ENCODE measurements at places on chromosomes 1 and 21.

GRCh38 chr1:234258071-234258470, 115.2 kb upstream of the COA6 start:
- no peak for DNase-seq

- no peak for DNase-seq
These were observed 105.0 kb downstream of the LEPR start for GRCh38 chr1:65525266-65526048.

DNA sequence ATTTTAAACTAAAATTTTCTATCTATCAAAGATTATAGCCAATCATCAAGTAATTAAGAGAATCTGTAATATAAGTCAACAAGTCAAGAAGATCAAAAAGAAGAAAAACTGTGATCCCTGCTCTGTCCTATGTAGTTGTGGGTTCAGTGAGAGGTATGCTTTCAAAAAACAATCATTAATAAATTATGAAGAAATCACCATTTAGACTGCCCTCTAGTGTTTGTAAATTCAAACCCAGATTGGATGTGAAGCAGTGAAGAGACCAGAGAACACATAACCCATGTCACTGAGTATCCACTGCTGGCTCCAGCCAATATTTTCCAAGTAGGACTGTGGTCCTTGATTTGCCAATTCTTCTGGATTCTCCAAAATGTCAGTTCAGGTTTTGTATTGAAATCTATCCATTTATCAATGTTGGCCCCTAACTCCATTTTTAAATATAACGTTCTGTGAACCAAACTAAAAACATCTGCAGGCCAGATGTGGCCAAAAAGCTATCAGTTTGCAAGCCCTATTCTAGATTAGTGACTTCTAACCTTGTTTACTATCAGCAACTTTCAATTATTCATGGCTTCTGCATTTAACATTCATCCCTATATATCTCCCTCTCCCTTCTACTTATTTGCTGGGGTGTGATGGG, 467.5 kb upstream of the CXADR start:
- no peak for DNase-seq

DNA sequence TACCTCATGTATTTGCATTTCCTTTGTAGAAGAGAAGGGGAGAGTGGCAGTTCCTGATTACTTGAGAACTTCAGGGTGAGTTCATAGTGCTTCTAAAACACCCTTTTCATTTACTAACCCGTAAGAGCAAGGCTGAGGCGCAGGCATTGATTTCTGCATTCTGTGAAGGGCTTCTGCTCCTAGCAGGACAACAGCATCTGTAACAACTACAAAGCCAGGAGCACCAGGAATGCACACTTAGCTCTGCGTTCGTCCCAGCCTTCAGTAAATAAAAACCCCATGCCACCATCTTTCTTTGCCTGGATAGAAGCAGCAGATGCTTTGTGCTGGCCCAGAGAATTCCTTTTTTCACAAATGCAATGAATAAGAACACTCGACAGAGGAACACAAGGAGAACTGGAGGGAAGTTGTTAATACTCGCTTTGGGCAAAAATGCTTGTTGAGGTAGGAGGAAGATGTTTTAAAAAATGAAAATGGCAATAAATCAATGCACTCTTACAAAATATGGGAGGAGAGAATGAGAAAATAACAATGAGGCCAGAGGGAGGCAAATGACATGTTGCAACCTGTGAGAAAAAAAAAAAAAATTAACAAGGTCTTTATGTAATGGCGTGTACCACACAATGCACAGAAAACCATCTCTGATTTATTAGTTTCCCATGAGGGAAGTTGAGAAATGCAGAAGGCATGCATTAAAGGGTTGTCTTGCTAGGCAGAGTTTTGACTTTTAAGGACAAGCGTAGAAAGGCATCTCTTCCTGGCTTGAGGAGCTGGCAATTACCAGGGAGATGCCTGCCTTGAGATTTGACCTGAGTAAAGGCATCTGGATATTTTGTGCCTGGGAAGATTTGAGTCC, 418.8 kb downstream of the DISC1 start:
- no peak for DNase-seq

GRCh38 chr1:191890433-191891088, 267.7 kb upstream of the RGS18 start:
- DNase-seq = no peak

DNA sequence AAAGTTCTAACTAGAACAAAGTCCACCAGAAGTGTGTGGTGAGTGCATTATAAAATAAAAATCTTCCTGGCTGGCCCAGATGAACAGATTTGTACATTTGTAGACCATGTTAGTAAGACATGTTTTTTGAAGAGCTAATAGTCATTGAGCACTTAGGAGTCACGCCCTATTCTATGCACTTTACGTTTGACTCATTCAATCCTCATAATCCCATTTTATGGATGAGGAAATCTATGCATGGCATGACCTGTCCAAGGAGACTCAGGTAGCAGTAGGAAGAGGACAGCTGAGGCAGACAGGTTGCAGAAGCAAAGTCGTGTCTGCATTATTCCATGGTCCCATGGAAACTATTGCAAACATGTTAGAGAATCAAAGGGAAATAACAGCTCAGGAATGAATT, 30.3 kb upstream of the LPAR3 start:
- no peak for DNase-seq

DNA sequence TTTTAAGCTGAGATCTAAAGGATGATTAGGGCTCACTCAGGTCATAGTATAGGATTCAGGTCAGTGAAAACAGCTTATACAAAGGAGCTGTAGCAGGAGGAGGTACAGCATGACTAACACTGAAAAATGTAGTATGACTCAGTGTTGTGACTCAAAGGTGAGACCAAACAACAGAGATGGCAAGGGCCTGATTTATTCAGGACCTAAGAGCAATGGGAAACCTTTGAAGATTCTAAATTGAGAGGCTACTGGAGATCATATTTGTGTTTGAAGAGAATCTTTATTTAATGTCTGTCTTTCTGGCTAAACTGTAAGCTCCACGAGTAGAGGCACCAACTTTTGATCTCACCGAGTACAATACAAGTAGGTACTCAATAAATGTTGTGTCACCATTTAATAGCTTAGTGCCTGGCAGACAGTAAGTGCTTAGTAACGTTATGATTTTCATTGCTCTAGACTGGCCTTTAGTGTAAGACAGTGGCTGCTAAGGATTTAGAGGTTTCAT, 43.5 kb downstream of the PRKAA2 start:
- no peak for DNase-seq

DNA sequence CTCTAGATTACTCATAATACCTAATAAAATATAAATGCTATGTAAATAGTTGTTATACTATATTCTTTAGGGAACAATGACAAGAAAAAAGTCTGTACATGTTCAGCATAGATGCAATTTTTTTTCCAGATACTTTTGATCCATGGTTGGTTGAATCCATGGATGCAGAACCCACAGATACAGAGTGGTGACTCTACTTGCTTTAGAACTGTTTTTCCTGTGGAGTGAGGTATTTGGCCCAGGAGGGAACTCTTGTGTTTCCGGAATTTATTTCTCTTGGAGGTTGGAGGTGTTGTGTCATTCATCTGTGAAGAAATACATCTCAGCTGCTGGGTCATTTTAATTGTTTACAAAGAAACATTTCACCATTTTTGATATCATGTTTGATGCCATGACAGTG, 28.7 kb downstream of the TMEM200B start:
- no peak for DNase-seq

DNA sequence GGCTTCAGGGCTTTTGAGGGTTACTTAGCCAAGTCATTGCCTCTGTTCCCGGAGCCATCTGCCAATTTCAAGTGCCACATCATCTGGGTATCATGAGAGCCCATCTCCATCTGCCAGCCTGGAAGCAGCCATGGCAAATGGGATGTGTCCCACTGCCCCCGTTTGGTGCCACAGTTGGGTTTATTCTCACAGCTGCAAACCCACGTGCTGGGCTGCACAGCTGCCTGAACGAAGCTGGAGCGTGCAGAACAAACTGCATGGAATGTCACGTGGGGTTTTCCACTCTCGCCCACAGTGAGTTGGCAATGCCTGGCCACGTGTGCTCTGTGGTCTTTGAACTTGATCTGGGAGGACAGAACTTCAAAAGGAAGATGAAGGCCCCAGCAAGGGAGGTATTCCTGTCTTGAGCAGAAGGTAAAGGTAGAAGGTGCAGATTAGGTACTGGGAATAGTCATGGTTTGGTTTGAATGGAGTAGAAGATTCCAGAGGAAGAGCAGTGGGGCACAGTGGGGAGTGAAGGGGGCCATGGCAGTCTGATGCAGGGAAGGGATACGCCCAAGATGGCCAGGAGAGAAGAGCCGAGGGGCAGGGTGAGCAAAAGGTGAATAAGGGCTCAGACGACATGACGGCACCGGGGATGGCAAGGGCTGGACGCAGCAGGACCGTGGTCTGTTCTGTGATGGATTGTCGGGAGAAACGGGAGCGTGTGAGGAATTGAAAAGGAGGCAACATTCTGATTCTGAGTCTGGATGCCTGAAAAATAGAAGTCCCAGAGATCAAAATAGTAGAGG, 222.0 kb downstream of the KAZN start:
- DNase-seq = no peak

DNA sequence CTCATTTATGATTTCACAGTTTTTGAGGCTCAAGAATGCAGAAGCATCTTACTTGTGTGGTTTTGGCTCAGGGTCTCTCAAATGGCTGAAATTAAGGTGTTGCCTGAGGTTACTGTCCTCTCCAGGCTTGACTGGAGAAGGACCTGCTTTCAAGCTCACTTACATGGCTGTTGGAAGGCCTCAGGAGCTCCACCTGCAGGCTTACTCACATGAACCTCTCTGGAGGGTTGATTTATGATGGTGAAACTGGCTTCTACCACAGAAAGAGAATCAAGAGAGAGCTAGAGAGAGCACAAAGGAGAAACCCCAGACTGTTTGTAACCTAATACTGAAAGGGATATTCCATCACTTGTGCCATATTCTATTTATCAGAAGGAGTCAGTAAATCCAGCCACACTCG, 6.2 kb upstream of the KCNK2 start:
- DNase-seq = no peak

DNA sequence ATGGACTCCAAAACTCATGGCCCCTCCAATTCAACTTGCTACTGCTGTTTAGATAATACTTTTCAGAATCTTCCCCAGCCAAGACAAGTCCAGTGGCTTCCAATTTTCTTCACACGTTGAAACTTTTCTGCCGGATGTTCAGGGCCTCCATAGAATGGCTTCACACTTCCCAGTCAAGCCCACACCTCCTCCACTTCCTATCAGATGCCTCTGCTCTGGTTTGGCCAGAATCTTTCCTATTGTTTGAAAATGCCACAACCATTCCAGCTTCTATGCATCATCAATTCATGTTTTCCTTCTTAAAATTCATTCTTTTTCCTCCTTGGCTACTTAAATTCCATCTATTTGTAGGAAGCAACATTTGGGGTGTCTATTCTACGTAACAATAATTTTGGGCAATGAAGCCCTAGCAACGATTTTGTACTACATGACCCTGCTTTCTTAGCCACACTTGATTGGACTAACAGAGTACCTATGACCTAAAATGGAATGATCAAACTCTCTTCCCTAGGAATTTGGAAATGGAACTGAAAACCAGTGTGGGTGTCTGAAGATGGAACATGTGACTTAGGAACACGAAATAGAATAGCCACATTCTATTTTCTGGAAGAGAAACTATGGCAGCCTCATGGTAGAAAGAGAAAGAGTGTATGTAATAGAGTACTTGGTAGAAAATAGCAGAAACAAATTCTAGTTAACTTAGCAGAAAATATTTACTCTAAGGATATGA, 74.1 kb upstream of the CNIH3 start:
- no peak for DNase-seq

DNA sequence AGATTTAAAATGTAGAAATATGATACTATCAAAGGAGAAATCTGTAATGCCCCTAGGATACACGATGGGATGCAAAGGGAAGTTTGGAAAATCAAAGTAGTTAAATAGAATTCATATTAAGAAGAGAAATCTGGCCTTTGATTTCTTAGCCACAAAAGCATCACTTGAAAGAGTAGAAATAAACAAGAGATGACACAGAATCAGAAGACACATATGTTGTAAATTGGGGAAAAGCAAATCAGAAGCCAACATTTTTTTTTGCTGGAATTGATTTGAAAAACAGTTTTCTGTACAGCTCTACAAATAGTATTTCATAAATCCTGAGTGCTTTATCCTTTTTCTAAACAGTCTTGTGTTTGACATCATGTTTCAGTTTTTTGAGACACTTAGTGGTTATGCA, 12.4 kb upstream of the TNFSF18 start:
- DNase-seq = no peak

- DNase-seq = no peak
These were observed 918.4 kb upstream of the ADAMTS5 start for GRCh38 chr21:27885296-27885711.

DNA sequence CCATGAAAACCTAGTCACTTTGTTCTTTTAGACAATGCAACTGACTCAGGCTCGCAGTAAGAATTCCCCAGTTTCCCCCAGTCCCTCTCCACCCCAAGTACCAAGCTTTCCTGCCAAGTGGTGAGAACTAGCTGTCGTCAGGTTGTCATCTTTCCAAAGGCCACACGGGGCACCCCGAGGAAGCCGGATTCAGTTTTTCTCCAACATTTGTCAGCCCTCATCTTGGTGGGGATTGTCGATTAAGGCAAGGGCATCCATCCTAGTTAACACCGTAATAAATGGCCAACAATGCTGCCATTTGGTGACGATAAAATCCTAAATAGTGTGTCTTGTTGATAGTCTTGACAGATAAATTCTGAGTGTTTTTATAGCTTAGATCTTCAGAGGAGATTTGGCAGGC, 55.9 kb upstream of the PROX1 start:
- no peak for DNase-seq

GRCh38 chr1:17273096-17273495, 24.2 kb downstream of the PADI3 start:
- no peak for DNase-seq

DNA sequence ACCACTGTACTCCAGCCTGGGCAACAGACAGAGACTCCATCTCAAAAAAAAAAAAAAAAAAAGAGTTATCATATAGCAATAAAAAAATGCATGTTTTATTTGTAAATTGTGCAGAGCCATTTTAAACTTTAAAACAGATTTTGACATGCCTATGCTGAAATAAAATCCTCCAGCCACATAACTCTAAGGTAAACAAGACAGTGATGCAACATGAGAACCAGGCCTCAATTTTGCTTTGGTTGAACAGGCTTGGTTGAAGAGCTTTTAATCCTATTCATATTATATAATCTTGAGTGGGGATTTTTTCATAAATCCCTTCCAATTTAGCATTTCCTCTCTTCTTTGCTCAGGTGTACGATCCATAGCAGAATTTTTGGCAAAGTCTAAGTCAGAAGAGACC, 26.1 kb downstream of the ARMH1 start:
- DNase-seq = no peak

DNA sequence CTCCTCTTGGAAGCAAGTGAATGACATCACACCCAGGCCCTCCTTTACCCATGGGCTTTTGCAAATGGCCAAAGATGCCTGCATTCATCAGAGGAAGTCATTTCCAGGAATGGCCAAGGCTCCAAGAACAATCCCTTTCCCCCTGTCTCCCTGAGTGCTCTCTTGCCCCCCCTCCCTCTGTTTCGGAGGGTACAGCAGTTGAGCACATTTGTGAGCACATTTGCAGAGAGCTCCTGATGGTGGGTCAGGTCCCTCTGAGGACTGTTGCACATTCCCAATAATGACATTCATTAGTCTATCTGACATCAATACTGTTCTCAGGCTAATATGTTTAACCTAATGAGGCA, 113.4 kb downstream of the MATN1 start:
- no peak for DNase-seq

- no peak for DNase-seq
These were observed 4.0 kb downstream of the EPS8L3 start for GRCh38 chr1:109759513-109760334.

Measured in stimulated activated CD4-positive, alpha-beta T cell treated with anti-CD3 and anti-CD28 coated beads, Interleukin-1b, Interleukin-23, amount 100 ng/mL, for 24 hours (primary cell).